ENCODE measurements at places on chromosomes 11 and 22.

DNA sequence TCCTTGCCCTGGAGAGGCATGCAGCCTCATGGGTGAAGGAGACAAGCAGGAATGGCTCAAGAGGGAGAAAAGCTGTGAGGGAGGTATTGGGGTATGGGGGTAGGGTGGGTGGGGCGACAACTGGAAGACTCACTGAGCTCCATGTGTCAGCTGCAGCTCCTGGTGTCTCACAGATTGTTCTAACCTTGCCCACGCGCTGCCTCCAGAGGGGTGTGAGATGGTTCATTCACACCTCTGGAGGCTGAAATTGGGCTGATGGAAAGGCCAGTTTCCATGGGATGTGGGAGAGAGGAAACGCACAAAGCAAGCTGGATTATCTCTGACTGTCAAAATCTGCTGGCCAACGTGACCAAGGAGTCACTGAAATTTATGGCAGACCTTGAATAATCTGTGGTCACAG, 400.4 kb upstream of the NARS2 start:
- no peak for DNase-seq

DNA sequence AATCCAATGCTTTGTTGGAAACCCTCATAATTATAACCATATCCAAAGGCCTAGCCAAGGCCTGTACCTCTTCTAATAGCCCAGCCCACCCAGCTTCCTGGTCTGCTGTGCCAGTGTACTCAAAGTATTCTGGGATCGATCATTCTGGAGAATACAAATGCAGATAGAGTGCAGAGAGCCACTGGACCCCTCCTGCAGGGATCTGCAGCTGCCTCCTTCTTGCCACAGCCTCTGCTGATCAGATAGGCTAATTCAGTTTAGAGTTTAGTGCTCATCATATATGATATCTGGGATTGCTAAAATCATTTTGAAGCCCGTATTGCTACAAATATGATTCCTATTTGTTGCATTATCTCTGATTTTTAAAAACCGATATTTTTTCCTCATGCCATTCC, 17.5 kb downstream of the CASP5 start:
- DNase-seq, result no peak

DNA sequence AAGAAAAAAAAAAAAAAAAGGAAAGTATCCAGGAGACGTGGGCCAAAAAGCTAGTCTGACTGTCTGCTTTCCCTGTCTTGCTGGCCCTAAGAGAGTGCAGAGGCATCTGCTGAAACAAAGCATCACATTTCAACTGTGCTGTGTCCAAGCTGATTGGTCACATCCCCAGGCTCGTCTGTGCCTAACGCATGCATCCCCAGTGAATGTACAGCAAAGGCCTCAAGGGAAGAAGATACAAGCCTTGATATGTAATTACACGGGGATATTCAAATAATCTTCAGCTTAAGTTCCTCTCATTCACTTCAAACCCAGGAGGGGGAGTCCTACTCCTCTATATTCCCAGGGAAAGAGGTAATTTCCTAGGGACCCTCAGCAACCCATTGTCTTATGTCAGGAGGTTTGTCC, 5.4 kb upstream of the SORL1 start:
- DNase-seq, result peak; percentile 48

DNA sequence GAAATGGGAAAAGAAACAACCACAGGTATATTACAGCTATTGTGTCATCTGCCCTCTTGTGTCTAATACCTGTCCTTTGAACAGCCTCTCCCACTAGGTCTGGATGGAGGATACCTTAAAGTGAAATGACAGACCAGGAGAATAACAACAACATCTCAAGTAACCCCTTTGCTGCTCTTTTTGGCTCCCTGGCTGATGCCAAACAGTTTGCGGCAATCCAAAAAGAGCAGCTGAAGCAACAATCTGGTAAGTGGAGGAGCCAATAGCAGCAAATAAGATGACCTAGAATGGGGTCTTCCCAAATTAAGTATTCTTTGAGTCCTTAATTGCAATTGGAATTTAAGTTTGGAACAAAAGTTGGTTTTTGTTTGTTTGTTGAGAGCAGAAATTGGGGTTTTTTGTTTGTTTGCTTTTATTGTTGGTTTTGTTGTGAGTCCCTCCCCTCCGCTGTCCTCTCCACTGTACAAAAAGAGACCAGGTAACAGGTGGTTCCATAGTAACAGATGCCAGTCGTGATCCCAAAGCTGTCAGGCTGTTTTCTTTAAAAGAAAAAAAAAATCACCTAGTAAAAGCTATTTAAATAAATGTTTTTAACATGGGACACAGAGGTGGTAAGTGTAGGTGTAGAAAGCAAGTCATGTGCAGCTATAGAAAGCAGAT, 5.7 kb downstream of the UBE4A start:
- no peak for DNase-seq

GRCh38 chr22:21923163-21923561, 29.5 kb downstream of the PPM1F start:
- no peak for DNase-seq

DNA sequence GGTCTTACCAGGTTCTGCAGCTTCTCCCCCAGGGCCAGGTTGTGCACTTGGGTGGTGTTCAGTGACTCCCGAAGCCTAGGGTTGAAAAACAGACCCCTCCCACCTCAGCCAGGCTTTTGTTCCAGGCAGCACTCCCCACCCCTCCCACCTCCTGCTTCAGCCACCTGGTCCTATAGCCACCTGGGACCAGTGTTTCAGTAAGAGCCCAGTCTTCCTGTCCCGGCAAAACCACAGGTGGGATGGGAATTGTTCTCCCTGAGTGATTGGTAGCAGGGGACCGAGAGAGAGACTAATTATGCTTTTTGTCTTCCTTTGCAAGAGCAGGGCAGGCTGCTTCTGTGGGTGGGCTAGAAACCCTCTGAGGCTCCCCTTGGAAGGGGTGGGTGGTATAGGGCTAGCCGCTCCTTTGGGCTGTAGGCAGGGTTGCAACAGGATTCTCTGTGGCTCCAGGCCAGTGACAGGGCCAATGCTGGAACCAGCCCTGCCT, 8.5 kb upstream of the NAALADL1 start:
- DNase-seq, result no peak

DNA sequence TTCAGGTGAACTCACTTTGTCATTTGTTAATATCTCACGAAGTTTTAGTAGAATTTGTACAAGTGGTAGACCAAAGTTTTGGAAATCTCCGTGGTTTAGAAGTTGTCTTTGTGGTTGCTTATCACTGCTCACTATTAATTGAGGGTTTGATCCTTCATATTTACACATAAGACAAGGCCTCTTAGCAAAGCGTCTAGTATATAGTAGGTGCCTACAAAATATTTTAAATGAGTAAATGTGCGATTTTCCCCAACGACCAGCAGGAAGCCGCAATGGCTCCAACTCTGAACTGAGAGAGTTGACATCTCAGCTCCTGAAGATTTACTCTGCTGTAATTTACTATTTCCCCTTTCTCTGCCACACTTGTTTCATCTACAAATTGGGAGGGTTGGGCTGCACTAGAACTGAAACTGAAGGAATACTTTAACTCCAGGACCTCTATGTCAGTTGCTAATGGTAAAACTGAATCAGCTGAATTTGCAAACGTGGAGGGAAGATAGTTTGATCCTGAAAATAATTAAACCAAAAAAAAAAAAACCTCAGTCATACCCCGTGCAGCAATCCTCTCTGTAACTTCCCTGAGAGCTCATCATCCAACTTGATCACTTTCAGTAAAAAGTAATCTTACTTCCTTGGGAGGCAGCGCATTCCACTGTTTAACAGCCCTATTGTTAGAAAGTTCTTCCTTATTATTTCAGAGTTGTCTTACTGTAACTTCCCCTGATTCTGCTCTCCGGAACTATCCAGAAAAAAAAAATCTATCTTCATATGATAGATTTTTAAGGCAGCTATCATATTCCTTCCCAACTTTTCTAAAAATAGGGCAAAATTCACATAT, 1.3 kb upstream of the SBF2 start:
- DNase-seq, result no peak

GRCh38 chr11:2382129-2382517, 5.0 kb downstream of the CD81 start:
- DNase-seq, result no peak

DNA sequence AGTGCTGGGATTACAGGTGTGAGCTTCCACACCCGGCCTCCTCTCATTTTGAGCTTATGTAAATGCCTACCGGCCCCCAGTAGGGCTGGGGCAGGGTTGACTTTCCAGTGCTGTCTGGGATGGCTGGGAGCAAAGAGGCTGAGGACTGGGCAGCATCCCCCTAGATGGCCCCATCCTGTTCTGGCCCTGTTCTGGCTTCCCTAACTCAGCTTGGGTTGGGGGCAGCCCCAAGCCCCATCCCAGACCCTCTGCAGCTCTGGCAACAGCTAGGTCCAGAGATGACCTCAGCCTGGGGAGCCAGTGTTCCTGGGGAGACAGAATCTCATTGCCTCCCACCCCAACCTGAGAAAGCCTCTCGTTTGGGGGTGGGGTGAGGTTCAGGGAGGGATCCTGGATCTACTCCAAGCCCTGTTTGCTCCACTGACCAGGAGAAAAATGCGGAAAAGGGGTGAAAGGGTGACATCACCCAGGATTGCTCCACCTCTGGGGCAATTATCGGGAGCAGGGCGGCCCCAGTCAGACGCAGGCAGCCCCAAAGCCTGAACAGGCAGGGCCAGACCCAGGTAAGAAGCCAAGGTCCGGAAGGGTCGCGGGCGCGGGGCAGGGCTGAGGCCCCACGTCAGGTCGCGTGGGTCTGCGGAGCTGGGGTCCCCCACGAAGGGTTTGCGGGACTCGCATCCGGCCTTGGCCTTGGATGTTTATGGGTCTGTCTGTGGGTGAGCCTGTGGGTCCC, at the start of gene PNPLA2:
Gene PNPLA2 (plus strand): TSS at position 519 of the 733 bp plus-strand sequence. CDS start 805 bp downstream, outside the sequence.
- DNase-seq, result peak; percentile 81
